Brain (organoid and tissue), 16 donors: ENCODE measurements at places on chromosomes 2 and 18.

DNA sequence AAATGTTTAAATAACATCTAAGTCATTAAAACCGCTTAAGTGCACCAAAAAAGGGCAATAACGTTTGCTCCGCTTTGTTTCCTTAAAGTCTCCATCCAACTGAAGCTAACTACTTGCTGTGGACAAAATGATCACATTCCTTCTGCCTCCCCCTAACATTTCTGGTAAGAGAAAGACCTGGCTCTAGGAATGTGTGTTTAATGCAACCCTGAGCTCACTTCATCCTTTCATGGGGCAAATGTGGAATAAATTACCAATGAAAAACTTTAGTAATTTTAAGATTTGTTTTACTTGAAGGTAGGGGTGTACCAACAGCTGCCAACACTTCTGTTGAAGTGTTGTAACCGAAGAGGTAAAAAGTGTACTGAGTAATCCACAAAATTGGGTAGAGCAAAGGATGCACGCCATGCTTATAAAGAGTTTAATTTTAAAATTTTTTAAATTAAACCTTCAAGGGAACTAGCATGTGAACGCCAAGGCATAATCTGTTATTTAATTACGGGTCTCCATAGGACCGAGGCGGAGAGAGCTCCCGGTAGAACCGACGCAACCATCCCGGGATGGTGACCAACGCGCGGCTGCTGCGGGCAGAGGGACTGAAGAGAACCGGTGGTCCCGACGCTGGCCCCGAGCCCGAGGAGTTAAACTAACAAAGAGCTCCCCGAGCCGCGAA lies 1.1 kb downstream of the HNRNPLL start:
- peak; percentile 49 for DNase-seq

- DNase-seq: no peak
These were observed 123.8 kb downstream of the BCL11A start for GRCh38 chr2:60429681-60430080.

GRCh38 chr2:5549771-5550170 lies 142.4 kb upstream of the SOX11 start:
- no peak for DNase-seq

GRCh38 chr2:122514451-122514996 lies 759.1 kb downstream of the TSN start:
- no peak for DNase-seq

DNA sequence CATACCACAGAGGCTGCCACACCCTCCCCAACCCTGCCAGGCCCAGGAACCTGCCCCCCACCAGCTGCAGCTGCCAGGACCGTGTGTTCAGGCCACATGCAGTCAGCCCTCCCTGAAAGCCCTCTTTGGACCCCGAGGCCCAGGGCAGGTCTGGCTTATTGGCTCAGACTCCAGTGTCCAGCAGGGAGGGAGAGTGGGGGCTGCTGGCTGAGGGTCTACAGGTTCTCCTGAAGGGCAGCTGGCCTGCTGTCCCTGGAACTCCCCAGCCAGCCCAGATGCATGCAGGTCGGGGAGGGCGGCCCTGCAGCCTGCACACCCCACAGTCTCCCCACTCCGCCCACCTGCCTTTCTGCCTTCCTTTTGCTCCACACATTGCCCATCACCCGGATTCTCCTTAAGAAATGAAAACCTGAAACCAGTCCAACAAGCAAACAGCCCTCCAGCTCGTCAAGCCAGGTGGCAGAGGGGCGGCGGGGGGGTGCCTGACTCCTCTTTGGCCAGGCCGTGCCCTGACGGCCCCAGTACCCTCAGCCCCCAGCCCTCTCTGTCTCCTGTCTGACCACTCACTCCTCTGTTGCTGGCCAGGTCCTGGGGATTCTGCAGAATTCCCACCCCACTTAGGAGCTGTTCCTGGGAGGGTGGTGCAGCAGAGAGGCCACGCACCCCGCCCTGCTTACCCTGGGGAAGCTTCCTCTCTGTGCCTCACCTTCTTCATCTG lies 18.0 kb downstream of the GPR35 start:
- no peak for DNase-seq

DNA sequence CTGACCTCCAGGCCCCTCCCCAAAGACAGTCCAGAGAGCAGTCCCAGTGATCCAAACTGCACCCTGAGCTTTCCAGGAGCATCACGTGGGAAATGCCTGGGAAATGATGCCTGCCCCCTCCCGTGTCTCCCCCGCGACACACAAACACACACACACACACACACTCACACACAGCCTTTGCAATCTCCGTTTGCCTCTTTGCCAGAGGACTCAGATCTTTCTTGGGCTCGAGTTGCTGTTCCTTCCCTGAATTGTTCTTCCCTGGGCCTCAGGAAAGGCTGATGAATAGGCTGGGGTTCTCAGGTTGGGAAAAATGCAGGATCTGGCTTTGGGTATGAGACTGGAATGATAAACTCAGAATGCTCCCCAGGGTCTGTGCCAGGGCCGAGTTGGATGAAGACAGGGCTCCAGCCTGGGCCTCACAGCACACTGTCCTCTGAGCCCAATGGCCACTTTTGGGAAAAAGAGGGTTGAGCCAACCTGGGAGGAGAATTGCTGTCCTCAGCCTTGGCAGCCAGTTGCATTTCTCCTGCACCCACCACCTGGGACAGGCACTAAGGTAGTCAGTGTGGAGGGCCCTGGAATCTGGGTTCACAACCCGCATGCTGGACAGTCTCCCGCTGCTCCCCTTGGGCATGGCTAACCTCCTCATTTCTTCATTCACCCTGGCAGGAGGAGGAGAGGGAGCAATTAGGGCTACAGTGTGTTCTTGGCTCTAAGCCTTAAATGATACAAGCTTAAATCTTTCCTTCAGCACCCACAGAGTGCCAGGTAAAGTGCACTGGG lies 43.9 kb upstream of the ATP6V1B1 start:
- no peak for DNase-seq

DNA sequence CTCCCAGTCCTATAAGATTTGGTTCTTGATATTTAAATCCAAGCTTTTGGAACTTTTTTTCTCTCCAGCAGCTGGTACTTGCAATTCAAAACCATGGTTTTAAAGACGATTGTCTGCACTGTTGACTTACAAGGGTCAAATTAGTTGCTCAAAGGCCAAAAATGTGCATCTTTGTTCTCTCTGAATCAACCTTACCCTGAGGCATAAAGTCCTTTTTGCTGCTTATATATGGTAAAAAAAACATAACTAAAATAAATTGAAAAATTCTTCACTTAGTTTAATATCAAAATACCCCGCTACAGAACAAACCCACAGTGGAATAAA lies 592.7 kb downstream of the XIRP2 start:
- DNase-seq: no peak

- no peak for DNase-seq
These were observed 24.1 kb downstream of the GULP1 start for GRCh38 chr2:188315750-188316149.

DNA sequence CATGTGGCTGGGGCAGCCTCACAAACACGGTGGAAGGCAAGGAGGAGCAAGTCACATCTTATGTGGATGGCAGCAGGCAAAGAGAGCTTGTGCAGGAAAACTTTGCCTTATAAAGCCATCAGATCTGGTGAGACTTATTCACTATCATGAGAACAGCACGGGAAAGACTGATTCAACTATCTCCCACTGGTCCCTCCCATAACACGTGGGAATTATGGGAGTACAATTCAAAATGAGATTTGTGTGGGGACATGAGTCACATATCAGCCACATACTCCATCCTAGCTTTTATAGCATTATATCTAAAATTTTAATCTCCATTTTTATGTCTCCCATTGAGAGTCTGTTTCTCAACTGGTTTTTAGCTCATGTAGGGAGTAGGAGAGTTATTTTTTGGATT lies 45.7 kb downstream of the ICOS start:
- no peak for DNase-seq

DNA sequence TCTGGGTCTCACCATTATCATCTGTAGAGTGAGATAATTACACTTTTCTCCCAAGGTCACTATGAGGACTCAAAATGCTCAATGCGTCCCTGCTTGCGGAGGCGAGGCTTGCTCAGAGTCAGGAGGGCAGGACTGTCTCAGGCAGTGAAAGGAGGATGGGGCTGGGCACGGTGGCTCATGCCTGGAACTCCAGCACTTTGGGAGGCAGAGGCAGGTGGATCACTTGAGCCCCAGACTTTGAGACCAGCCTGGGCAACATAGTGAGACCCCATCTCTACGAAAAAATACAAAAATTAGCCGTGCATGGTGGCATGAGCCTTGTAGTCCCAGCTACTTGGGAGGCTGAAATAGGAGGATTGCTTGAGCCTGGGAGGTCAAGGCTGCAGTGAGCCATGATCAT lies 1.8 kb upstream of the KCNIP3 start:
- no peak for DNase-seq

GRCh38 chr18:22188559-22189267 lies 19.3 kb downstream of the GATA6 start:
- no peak for DNase-seq
